K562 (cell line): ENCODE measurements at places on chromosomes 2 and 18.

DNA sequence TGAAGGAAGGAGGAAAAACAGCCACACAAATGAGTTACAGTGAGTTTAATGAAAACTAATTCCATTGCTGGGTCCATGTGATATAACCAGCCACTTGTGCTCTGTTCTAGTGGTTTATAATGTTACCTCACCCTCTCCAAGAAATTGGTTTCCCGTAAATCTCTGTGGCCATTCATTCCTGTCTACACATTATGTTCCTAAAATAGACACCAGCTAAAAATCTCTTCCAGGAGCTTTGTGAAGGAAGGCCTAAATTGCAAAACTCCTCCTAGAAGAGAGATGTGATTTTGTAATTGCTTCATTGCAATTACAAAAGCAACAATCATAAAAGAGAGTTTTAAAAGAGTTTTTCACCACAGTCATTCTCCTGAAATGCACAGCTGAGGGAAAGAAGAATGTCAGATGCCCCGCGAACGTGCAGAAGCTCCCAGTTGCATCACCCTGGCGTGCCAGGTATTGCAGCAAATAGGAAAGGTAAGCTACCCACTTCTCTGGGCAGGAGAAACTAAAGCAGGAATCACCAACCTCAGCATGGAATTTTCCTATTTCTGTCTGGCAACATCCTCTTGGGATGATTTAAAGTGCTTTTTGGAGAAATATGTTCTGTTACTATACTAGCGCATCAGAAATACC lies 1.7 kb downstream of the SCN1A start:
- DNase-seq = no peak

DNA sequence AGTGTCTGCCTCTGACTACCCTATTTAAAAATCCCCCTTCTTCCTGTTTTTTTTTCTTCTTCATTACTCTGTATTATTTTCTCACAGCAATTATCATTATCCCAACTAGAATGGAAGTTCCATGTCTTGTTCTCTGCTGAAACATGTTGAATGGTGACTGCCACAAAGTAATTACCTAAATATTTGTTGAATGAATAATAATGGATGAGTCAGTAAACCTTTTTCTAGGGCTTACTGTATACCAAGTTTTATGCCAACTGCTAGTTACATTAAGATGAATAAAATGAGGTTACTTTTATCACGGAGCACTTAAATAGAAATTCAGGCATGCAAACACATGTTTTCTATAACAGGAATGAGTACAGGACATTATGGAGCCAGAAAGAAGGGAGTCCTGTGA lies 490.6 kb downstream of the THSD7B start:
- DNase-seq = no peak

DNA sequence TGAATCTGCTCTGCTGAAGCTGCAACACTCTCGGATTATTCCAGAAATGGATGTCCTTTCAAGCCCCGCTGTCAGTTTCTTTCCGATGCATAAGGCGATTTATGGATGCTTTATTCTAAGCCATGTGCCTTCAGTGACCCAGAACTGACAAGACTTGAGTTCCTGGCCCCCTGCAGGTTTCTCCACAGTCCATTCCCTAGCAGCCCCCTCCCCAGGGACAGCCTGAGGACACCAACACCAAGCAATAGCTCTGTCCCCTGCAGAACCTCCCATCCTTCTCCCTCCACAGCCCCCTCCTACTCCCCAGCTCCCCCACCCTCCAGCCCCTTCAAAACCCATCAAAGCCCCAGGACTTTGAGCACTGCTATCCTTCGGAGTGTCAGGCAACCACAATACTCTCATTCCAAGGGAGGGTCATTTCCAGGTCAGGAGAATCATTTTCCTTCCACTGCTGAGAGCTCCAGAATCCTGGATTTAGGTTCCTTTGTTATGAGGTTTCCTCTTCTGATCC lies 24.6 kb upstream of the SPP2 start:
- DNase-seq = no peak

DNA sequence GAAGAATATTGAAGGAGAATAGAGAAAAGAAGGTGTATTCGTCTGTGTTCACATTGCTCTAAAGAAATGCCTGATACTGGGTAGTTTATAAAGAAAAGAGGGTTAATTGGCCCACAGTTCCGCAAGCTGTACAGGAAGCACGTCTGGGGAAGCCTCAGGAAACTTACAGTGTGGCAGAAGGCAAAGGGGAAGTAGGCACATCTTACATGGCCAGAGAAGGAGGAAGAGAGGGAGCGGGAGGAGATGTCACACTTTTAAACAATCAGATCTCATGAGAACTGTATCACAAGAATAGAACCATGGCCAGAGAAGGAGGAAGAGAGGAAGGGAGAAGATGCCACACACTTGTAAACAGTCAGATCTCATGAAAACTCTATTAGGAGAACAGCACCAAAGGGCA lies 159.6 kb upstream of the TPO start:
- DNase-seq = no peak

DNA sequence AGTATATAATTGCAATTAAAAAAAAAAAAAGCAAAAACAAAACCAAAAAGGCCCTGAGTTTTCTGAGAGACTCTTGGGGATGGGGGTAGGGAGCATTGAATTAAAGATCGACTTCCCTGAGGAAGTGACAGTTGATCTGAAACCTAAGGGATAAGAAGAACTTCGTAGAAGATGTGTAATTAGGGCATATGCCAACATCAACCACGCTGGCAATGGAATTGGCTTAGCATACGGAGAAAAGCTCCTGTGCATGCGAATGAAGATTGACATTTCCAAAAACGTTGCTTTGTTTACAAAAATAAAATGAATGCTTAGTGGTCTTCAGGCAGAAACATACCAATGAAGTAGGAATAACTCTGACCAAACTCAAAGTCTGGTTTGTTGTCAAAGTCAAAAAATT lies 307.6 kb upstream of the ZNF521 start:
- DNase-seq = no peak

GRCh38 chr2:11990576-11990975 lies 244.1 kb downstream of the LPIN1 start:
- no peak for DNase-seq

DNA sequence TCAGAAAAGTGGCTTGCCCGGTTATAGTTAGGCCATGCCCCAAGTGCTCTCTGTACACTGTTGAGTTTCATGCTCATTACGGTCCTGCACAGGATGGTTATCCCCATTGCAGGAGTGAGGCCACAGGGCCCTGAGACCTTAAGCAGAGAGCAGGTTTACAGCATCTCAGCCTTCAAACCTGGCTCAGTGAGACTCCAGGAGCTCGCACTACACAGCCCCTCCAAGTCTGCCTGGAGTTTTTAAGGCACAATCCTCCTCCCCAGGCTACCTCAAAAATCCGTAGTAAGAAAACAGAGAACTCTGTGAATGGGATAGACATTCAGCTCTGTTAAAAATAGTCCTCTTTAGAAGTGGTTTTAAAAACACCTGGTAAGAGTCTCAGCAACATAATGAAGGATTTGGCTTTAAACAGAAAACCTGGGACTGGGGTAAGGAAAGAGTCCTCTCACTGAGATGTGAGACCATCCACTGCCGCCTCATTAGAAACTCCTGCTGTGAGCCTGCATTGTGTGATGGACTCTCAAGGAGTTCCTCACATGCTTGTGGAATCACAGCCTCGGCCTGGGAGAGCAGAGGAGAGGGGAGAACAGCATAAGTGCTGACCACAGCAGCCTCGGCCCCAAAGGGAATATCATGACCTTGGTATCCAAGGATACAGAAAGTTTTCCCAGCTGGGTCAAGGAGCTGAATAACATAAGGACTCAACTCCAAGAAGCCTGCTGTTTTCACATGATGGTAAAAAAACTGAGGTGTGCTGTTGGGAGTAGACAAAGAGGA lies 214.8 kb downstream of the ATAD2B start:
- DNase-seq = no peak

DNA sequence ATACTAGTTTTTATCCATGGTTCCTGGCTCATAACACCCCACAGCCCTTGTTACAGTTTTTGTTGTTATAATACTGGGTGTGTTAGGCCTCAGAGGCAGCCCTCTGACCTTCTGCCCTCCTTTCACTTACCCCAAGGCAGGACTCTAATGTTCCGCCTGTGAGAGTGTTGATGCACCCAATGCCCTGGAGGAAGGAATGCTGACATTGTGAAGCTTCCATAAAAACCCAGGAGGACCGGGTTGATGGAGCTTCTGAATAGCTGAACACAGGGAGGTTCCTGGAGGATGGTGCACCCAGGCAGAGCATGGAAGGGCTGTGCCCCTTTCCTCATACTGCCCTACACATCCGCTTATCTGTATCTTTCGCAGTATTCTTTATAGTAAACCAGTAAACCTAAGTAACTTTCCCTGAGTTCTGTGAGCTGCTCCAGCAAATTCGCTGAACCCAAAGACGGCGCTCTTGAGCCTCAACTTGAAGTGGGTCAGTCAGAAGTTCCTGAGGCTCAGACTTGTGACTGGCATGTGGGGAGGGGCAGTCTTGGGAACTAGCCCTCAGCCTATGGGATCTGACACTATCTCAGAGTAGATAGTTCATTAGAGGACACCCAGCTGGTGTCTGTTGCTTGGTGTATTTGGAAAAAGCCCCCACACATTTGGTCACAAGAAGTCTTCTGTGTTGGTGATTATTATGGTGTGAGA lies 10.4 kb downstream of the STON1 start:
- no peak for DNase-seq

- no peak for DNase-seq
Observed at GRCh38 chr2:101127319-101128056, 23.7 kb downstream of the TBC1D8 start.

DNA sequence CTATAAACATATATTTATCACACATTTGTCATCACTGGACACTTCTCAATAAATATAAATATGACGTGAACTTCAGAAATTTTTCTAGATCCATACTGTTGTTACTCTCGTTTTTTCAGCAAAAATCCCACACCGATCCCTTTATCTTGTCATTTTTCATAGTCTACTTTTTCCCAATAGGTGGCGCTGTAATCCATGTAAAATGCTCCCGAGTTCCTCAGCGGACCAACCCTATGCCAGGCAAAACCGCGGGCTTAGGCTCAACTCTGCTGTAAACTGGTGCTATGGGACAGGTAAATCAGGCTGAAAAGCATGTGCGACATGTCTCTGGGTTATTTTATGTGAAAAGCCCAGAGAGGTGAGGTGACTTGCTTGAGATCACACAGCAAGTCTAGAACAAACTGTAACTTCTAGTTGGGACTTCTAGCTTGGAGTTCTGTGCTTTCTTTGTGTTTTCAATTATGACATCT lies 104.0 kb downstream of the COBLL1 start:
- DNase-seq = peak; percentile 34

- DNase-seq = no peak
Observed at GRCh38 chr2:46248171-46248570, 49.0 kb upstream of the EPAS1 start.

DNA sequence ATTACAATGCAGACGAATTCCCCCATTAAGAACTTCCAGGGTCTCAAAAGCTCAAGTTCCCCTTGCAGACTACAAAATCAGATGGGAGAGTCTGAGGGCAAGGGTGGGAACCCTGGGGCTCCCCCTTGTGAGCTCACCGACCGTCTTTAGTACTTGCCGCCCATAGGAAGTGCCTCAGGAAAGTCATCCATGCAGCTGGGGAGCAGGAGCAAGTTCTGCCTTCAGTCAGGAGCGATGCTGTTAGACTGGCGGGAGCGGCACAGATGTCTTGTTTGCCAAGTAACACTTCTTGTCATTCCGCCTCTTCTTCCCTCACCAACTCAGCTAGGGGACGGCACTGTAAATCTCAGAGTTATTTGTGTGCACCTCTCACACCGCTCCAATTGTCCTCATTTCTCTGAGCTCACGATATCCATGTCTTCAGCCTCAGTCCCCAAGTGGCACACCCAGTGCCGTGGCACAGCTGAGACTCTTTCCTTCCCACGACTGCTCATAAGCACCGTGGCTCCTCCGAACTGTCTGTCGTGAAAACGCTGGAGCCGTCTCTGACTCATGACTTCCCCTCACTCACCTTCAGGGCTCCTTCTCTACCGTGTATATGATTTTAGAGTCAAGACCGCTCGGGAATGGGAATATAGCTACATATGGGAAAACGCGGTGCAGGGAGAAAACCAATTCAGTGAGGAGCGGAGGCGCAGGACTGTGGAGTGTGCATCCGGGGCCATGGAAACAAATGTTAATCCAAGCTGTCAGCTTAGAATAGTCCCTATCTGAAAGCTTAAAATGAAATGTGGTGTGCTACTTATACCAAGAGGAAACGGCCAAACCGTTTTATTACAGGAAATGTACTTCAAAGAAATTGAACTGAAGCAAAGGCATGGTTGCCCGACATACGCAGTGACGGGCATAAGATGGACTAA lies 34.0 kb downstream of the UXS1 start:
- DNase-seq = no peak

DNA sequence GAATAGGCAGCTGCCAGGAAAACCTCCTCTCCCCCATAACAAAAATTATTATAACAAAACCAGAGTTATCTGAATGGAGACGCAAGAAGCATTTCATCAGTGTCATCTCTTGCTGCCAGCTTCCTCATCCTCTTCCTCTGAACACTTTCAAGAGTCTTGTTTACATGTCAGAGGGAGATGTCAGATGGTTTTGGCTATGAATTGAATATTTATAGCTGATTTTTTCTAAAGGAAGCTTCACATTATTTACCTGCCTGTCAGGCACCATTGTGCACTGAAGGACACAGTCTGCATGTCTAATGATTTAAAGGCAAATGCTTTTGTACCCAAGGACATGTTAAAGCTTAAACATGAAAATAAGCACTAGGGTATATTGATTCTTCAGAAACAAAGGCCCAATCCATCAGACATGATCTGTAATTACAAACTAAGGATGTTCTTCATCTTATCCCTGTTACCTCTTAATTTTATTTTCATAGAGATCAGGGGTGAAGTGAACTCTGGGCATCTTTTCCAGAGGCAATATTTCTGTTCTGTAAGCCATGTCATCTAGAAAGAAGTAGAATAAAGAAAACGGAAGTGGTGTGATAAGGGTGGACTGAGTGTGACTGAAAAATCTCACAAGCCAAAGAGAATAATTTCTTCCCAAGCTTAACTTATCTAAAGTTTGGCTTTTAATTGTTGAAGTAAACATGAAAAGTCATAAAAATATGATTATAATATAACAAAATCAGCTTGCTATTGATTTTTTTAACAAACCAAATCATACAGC lies 168.7 kb downstream of the ANKRD44 start:
- DNase-seq = no peak

DNA sequence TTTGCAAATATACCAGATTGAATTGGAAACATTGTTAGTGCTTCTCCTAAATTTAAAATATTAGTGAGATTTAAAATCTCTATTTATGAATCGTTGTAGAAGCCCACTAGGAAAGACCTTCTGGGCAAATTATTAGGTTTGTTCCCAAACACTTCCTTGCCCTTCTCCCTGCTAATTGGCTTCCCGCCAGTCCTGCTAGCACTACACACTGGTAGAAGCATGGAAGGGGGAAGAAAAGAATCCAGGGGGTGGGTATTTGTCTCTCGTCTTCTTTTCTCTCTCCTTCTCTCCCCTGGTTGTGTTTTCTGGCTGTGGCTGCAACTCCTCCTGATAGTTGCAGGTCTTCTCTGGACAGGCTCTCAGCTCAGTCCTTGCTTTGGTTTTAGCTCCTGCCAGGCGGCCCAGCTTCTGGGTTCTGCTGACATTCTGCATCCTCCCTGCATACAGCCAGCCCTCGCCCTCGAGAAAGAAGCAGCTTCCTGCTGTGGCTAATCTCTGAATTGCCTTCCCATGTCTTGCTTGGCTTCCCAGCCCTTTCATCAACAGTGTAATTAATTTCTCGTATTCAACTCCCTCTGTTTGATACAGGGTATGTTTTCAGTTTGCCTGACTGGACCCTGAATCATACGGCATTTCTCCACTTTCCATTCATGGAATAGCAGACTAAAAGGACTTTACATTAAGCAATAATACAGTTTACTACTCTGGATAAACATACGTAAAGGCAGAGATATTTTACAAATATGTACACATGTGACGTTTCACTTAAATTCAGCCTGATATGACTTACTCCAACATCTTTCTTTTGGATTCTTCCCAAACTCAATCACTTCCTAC lies 6.9 kb upstream of the PARD3B start:
- DNase-seq = no peak

GRCh38 chr2:97656129-97656755 lies 7.6 kb downstream of the ACTR1B start:
- DNase-seq = no peak
